CD4-positive, alpha-beta T cell treated with Interleukin-4 for 1 hour (primary cell): ENCODE measurements at places on chromosomes 3 and 15.
A peak's percentile ranks its signal among the peaks of the same experiment; 100 is the strongest.

GRCh38 chr3:67521053-67521646 is 133.3 kb downstream of the SUCLG2 start:
- no peak for DNase-seq

DNA sequence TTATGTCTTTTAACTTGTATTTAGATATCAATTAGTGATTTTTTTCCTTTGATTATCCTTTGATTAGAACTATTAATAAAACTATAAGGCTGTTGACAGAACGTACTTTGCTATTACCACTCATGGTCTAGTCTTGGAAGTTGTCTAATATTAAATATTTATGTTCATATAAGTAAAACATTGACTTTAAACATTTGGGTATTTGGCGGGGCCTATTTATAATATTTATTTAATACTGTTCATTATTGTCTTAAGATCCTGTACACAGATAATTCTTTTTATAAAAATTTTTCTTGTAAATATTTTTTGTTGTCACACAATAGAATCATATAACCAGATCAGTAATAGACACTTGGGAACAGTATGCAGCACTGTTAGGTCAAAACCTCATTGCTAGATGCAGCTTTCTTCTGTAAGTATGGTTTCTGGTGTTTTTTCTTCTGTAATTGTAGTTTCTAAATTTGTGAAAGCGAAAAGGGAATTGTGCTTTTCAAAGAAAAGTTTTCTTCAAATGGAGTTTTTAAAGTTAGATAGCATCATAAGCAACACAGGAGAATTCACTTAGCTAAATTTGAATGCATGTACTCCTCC is 93.4 kb downstream of the FNDC3B start:
- DNase-seq = no peak

GRCh38 chr3:51559961-51560360 is 21.4 kb downstream of the RAD54L2 start:
- no peak for DNase-seq

- DNase-seq = no peak
These were observed 41.9 kb downstream of the AMOTL2 start for GRCh38 chr3:134332344-134332743.

- no peak for DNase-seq
These were observed 17.2 kb downstream of the ZNF710 start for GRCh38 chr15:90018216-90018831.

- no peak for DNase-seq
These were observed 1078.5 kb downstream of the TUSC7 start for GRCh38 chr3:117788061-117788460.

DNA sequence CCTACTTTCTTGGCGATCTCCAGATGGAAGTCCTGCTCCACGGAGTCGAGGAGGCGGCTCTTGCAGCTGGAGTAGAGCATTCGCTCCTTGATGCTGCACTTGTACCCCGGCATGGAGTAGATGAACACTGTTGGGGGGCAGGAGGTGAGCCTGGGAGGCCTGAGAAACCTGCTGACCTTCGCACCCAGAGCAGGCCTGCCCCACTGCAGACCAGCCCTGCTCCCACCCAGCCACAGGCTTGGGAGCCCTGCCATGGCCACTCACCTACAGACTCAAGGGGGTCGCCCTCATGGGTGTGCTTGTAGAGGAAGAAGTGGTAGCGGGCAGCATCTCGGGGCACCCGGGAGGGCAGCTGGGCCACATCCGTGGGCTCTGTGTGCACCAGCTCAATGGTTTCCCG is 4.2 kb upstream of the TLR9 start:
- no peak for DNase-seq

- DNase-seq = no peak
These were observed 22.4 kb downstream of the TJP1 start for GRCh38 chr15:29799859-29800258.

- DNase-seq = no peak
These were observed 46.0 kb downstream of the UBE3A start for GRCh38 chr15:25392806-25393205.

DNA sequence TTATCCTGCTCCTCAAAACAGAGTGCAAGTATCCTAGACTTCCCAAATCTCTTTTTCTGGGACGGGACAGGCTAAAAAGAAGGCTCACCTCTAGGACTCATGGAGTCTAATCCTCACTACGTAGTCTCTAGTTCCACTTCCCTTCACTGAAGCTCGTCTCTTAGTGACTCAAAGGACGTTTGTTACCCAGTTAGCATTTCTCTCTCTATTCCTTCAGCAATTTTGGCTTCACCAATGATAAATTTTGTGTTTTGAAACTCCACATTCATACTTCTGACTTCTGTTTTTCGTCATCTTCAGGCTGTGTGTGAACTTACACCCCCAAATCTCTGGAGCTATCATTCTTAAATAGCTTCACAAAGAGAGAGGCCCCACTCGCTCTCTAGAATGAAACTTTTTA is 627.1 kb downstream of the NAALADL2 start:
- DNase-seq = no peak

DNA sequence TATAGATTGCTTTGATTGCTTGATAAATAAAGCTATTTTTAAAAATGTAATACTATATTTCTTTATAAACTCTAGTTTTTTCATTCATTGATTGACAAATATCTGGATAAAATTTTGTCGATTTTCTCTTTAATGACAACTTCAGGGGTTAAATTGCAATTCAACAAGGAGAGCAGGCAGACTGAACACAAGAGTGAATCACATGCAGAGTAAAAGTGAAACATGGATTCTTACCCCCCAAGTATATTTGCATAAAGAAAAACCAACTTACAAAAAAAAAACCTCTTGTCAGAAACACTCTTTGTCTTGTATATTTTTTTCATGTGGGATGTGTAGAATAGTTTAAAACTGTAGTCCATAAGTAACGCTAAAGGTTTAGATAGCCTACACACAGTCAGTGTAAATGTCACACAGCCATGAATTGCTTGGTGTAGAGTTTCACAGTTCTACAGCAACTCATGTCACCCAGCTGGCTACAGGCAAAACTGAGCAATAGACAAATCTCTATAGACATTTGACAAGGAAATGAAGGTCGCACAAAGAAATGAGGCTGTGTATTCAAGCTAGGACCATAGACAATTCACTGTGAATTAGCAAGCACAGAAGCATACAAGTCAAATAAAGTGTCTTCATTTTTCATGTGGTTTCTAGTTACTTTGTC is 141.6 kb downstream of the THRB start:
- no peak for DNase-seq

GRCh38 chr3:69091389-69092029 is 6.8 kb downstream of the ARL6IP5 start:
- DNase-seq = no peak

DNA sequence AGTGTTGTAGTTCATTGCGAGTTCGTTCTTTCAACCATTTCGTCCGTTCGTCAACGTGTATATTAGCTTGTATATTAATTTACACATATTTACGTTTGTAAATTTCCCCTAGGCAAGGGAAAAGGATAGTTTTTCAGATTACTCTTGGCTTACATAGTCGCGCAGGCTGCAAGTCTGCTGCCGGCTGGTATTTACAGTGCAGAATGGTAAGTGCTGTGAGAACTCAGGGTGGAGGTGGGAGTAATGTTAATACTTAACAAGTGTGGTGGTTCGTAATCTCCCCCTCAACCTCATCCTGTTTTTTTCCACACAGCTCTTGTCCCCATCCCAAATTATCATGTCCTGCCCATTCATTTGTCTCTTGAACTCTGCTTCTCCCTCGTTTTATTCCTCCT is 766 bp downstream of the FAM98B start:
- no peak for DNase-seq

- DNase-seq = no peak
These were observed 13.7 kb downstream of the CCR8 start for GRCh38 chr3:39343076-39343717.

GRCh38 chr15:39730552-39730951 is 52.1 kb downstream of the FSIP1 start:
- DNase-seq = no peak

GRCh38 chr3:32146746-32147211 is 40.4 kb downstream of the GPD1L start:
- DNase-seq = no peak

DNA sequence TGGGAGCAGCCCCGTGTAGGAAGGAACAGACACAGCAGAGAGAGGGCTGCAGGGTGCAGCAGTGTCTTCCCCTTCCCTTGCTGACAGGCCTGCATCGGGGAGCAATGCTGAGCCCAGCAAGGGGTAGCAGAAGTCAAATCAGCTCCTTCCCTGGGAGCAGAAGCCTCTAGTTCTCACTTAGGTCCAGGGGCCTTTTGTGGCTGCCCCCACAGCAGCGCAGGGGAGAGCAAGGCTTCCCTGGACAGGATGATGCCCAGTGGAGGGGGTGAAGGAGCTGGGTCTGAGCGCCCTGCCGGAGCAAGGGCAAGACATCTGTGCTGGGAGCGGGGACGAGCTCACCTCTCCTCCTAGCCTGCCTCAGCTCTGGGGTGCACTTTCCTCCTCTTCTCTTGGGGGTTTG is 827 bp downstream of the PLCB2 start:
- DNase-seq = no peak

DNA sequence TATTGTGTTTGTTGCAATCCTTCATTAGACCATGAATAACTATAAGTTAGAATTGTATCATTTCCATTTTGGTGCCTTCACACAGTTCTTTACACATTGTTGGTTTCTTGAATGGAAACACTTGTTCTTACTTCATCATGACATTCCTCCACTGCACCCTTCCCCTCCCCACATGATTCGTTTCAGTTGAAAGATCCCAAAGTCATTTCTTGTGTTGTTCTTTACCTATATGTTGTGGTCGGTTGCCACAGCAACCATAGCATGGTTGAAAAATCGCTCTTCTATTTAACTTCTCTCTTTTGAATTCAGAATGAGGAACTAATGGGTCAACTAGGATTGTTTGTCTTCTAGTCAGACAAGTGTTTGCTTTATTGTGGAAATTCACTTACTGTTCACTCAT is 103.3 kb downstream of the IL1RAP start:
- peak; percentile 85 for DNase-seq

DNA sequence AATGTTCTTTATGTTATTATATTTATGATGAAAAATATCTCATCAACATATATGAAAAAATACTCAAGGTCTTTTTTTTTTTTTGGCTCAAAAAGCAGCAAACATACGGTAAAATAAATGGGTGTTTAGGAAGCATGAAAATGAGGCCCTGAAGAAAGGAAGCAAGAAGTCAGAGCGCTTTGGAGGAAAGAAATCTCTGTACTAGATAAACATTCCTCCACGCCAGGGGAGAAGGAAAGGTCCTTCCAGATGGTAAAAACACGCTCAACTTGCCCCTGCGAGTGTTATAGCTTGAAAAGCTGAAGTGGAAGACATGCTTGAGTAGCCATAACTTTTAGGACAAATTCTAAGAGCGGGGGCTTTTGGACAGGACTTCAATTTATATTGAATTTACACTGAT is 52.9 kb downstream of the FEM1B start:
- no peak for DNase-seq

DNA sequence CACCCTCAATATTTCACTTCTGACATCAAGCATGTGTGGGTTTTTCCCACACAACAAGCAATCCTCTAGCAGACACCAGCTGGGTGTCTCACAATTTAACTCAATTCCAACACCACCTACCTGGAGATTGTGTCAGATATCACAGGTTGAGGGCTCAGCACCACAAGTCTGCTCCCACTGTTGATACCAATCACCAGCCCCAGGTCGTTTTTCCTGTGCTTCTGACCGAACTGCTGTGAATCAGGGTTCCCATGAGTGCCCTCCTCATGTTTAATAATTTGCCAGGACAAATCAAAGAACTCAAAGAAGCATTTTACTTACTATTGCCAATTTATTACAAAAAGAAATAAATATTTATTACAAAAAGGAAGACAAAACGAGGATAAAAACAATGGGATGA is 25.0 kb upstream of the PRR20G start:
- no peak for DNase-seq

GRCh38 chr3:129824926-129825541 is 68.5 kb downstream of the TMCC1 start:
- peak; percentile 66 for DNase-seq

DNA sequence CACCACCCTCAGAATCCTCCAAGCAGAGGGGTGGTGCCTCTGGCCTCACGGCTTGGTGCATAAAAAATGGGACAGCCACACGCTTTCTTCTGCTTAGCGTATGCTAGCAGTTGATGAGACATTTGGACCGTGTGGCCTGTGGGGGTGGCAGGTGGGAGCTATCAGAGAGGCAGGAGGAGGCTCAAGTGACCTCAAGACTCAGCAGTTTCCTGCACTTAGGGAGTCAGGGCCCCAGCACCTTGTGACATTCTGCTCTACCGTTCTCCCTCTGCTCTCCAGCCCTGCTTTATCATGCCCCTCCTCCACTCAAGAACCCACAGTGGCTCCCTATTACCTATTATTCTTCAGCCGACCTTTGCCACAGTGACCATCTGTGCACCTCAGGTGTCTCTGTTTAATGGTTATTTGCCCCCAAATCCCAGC is 41.0 kb upstream of the CGNL1 start:
- DNase-seq = no peak

- DNase-seq = no peak
These were observed 971.4 kb downstream of the MCTP2 start for GRCh38 chr15:95202569-95203349.

DNA sequence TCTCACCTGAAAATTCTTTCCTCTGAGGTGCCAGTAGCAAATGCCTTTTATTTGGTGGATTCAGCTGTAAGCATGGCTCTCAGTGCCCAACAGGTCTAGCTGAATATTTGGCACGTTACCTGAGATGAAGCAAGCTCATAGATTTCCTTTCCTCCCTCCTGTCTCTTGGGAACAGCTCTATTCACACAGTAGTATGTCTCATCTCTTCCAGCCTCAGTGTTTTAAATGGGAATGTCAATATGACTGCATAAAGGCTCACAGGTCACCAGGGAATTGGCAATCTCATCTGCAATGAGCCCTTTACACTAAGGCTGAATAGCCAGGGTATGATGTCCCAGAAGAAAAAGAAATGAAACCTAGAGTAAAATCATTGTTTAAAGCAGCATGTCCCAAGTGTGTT is 733.5 kb downstream of the NTRK3 start:
- DNase-seq = no peak

GRCh38 chr3:44991326-44991725 is 15.3 kb downstream of the EXOSC7 start:
- no peak for DNase-seq

DNA sequence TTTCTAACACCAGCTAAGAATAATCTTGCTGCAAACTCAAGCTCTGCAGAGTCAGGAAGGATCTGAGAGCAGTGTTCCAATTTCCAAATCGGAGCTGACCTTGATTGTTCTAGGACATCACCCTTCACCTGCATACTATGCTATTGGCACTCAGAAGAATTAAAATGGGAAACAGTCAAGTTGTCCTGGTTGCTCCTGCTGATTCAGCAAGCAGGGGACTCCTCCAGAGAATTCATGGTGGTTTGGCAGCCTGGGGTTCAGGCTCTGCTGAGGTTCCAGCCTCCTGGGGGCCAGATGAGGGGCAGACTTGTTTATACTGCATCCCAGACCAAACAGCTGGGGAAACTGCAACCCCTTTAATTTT is 213.7 kb upstream of the ADAMTS9 start:
- no peak for DNase-seq
